Effector CD4-positive, alpha-beta T cell (primary cell): ENCODE measurements at places on chromosomes 16 and 17.
A peak's percentile ranks its signal among the peaks of the same experiment; 100 is the strongest.

DNA sequence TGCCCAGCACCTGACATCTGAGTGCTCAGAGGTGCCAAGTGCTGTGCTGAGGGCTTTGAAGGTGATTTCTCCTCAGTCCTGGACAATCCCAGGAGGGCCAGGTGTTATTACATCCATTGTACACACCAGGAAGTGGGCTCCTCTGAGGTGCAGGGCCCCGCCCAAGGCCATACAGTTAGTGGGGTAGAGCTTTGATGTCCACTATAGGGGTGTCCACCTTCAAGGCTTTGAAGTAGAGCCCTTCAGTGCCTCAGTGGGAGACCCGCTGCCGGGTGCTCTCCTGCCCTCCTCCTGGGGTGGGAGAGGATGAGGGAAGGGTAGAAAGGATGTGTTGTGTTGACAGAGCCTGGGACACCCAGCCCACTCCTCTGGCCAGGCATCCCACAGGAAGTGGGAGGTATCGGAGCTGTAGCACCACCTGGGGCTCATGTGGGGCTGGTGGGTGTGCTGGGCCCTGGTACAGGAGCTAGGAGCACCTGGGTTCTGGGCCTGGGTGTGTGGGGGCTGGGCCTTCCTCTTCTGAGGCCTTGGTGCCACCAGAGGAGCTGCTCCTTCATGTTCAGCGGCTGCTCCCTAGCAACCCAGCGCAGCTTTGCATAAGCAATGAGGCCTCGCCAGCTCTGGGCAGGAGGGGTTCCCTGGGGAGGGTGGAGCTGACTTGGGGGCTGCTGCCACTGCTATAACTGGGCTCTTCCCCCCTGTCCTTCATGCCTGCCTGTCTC, 7.4 kb downstream of the LASP1 start:
- DNase-seq, result peak; percentile 16

GRCh38 chr16:17364319-17365210, 106.2 kb downstream of the XYLT1 start:
- peak; percentile 70 for DNase-seq

DNA sequence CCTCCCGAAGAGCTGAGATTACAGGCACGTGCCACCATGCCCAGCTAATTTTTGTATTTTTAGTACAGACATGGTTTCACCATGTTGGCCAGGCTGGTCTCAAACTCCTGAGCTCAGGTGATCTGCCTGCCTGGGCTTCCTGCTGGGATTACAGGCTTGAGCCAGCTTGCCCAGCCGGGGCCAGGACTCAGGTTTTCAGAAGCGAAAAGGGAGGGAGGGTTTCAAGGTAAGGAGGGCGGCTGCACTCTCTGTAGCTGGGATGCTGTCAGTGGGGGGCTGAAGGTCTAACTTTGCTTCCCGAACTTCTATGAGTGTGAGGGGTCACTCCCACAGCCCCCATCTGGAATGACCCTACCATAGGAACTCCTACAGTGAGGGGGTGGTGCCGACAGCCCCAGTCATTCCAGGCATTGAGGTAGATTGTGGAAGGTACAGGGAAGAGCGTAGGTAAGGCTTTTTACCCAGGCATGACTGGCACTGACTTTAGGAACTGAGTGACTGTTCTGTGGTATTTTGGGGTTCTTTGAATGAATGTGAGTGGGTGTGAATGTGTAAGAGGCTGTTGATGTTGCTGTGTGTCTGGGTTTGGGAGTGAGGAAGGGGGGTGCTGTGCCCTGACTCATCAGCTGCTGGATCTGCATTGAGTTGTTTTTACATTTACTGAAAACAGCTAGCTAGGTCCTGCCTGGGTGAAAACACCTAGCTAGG, 3.8 kb upstream of the C1QL1 start:
- no peak for DNase-seq

- DNase-seq, result no peak
Measured at GRCh38 chr16:49757559-49758069, 98.3 kb downstream of the ZNF423 start.

DNA sequence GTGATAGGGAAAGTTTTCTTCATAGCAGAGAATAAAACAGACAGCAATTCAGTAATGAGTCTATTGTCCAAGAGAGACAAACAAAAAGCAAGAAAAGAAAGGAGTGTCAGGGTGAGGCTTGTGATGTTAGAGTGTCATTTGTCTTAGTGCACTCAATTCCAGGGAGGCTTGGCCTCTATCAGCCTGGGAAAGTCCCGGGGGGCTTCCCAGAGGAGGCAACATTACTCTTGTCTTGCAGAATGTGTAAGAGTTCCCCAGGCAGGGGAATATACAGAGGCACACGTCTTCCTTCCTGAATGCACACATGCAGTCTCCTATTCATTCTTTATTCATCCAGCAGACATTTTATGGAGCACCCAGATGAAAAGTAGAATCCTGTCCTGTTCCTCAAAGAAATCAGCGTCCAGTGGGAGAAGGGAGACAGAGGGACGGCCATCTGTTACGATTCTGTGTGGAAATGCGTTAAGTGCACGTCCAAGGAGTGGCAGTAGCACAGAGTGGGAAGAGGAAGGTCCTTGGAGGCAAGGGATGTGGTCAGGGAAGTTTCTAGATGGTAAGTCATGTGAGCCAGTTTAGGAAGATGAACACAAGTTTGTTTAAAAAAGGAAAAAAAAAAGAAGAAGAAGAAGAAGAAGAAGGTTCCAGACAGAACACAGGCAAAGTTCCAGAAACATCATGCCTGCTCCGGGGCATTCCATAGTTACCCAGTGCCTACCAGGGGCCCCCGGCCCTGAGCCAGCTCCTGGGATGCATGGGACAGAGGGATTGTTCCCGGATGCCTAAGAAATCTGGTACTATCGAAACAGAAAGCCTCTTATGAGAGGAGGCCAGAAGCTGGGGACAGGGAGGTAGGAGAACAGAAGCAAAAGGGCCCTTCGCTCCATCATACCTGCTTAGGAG, 21.1 kb downstream of the CACNG4 start:
- DNase-seq, result no peak

DNA sequence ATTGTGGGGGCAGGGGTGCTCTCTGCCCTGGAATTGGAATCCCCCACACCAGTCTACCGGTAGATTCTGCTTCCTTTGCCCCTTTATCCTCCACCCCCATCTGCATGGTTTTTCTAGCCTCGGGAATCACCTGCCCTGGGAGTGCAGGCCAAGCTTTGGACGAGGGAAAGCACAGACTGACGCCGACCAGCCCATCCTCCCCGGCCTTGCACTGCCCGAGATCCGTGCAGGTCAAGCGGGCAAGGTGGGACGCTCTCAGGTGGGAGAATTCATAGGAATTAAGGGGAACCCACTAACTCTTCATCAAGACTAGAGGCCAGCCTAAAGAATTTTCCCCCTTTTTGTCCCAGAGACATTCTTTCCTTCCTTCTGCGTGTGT, 9.9 kb upstream of the HOXB13 start:
- DNase-seq, result no peak

GRCh38 chr17:66711881-66712321, 123.0 kb upstream of the CACNG5 start:
- no peak for DNase-seq
